IMR-90 (cell line): ENCODE measurements at places on chromosomes 2 and 18.
A peak's percentile ranks its signal among the peaks of the same experiment; 100 is the strongest.

GRCh38 chr2:233387667-233388528 lies 33.6 kb downstream of the DGKD start:
- peak; percentile 96 for DNase-seq
- H3K36me3 ChIP-seq = 0 out of 2 replicates have a peak, but pooled peaks cover 2% of the 10 kb centered on the region
- H3K4me3 ChIP-seq = 0 out of 2 replicates have a peak overlapping the region, but pooled peaks have one; percentile 2
- H3K27ac ChIP-seq = peak overlapping the region; percentile 85
- no peaks in the 10 kb centered on the region for H3K27me3 ChIP-seq

DNA sequence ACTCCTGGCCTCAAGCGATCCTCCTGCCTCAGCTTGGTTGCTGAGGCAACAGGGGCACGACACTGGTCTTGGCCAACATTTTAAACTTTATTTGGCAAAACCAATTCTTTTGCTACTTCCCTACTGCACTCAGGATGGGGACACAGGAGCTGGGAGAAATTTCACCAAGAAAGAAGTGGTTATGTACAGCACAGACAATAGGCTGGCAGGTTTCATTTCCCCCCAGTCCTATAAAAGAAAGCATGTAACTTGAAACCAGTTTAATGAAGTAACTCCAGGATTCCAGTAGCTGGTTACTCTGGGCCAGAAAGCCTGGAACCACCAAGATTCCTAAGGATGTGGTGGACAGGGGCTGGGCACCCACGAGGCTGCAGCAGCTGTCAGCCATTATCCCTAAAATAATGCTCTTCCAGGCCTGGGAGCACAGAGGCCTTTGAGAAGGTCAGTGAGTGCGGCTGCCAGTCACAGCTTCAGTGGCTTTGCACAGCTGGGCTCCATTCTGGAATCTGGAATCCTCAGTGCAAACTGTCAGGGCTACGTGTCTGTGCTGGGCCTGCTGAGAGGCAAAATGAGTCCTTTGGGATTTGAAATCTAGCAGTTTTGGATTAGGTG lies 142.3 kb upstream of the ITGA6 start:
- no peaks in the 10 kb centered on the region for H3K36me3 ChIP-seq
- peak; percentile 78 for DNase-seq
- no peak overlapping the region for H3K4me3 ChIP-seq
- peak overlapping the region; percentile 11 for H3K27ac ChIP-seq
- H3K27me3 ChIP-seq = no peaks in the 10 kb centered on the region

DNA sequence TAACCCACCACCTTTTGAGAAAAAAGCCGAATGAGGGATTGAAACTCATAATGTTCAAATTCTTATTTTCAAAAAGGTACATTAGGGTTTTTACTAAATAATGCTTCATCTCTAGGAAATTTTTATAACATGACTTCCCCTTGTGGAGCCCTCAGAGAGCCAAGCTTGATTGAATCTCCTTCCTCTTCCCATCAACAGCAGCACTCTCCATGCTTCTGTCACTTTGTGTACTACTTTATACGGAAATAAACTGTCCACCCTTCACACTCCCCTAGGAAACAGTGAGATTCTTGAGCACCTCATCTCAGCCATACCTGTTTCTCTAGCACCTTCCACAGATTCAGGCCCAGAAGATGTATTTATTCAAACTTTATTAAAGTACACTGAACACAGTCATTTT lies 51.8 kb downstream of the TFPI start:
- H3K27ac ChIP-seq = peak overlapping the region; percentile 9; the same call in 1 of the 2 replicates
- peaks cover 1% of the 10 kb centered on the region; the same call in 1 of the 2 replicates for H3K36me3 ChIP-seq
- no peak overlapping the region for H3K4me3 ChIP-seq
- H3K4me1 ChIP-seq = peaks cover 13% of the 10 kb centered on the region
- DNase-seq = no peak

- no peak overlapping the region for H3K4me3 ChIP-seq
- no peak for DNase-seq
- H3K36me3 ChIP-seq = no peaks in the 10 kb centered on the region
- peaks cover 7% of the 10 kb centered on the region; the same call in 1 of the 2 replicates for H3K4me1 ChIP-seq
- H3K27ac ChIP-seq = no peak overlapping the region
Measured at GRCh38 chr2:224084266-224084892, 45.3 kb upstream of the SERPINE2 start.

DNA sequence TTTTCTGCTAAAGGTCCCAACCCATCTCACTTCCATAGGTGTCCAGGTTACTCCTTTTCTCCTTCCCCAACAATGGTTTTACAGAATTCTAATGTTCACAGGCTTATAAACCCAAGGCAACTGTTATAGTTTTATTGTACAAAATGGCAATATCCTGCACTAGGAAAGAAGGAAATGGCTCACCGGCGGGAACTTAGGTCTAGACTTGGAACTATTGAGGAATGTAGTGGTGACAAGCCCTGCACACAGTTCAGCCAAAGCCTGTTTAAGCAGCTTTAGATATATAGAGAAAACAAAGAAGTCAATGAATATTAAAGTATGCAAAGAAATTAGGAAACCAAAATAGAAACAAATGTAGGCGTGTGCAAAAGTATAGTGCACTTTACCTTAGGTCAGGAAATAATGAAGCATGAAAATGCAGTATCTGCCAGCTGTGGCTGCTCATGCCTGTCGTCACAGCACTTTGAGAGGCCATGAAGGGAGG lies 22.7 kb upstream of the KCNG3 start:
- DNase-seq = no peak
- H3K4me3 ChIP-seq = no peak overlapping the region
- no peaks in the 10 kb centered on the region for H3K4me1 ChIP-seq
- H3K27ac ChIP-seq = no peak overlapping the region
- peaks cover 4% of the 10 kb centered on the region for H3K27me3 ChIP-seq
- H3K36me3 ChIP-seq = no peaks in the 10 kb centered on the region

- H3K4me1 ChIP-seq = peaks cover 10% of the 10 kb centered on the region
- H3K27me3 ChIP-seq = no peaks in the 10 kb centered on the region
- H3K27ac ChIP-seq = peak overlapping the region; percentile 8; the same call in 1 of the 2 replicates
- peak; percentile 21 for DNase-seq
- peaks cover 3% of the 10 kb centered on the region for H3K36me3 ChIP-seq
- H3K4me3 ChIP-seq = peak overlapping the region; percentile 87
Measured at GRCh38 chr2:96636551-96637171, 1.5 kb downstream of the KANSL3 start.

GRCh38 chr18:2905854-2906703 lies 59.3 kb downstream of the EMILIN2 start:
- H3K4me3 ChIP-seq = peak overlapping the region; percentile 35; the same call in 1 of the 2 replicates
- H3K27me3 ChIP-seq = peaks cover 43% of the 10 kb centered on the region
- DNase-seq = no peak
- no peak overlapping the region for H3K27ac ChIP-seq

DNA sequence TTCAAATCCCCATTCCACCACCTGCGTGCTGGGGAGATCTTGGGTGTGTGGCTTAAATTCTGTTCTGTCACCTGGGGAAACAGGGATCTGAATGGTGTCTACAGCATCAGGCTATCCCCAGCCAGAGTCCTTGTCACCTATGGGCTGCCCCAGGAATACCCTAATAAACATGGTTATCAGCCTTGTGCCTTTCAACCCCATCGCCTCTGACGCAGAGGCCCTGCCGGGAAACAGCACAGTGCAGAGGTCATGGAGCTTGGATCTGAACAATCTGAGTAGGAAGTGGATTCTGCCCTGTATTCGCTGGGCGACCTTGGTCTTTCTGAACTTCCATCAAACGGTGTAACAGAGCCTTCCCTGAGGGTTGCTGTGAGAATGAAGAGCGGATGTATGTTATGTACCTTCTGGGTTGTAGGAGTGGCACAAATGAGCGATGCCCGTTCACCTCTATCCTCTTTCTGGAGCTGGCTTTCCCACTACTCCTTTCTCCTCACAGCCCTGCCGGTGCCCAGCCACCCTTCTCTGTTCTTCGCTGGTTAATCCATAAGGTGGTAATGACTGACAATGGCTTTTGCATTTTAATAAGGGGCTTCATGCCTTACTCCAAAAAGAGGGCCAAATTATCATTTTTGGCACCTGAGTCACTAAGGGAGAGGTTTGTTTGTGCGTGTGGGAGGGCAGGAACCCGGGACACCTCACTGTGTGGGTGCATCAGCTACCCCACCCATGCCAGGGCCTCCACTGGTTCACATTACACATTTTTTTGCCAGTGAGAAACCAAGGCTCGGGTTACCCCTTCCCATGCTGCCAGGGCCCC lies 256.5 kb downstream of the MYCN start:
- H3K27me3 ChIP-seq = no peaks in the 10 kb centered on the region
- H3K4me1 ChIP-seq = no peaks in the 10 kb centered on the region
- DNase-seq = no peak
- no peak overlapping the region for H3K4me3 ChIP-seq
- H3K27ac ChIP-seq = no peak overlapping the region
- no peaks in the 10 kb centered on the region for H3K36me3 ChIP-seq

GRCh38 chr18:11785444-11786055 lies 65.7 kb upstream of the CHMP1B start:
- H3K4me1 ChIP-seq = peaks cover 11% of the 10 kb centered on the region; the same call in 1 of the 2 replicates
- no peak overlapping the region for H3K4me3 ChIP-seq
- H3K27ac ChIP-seq = no peak overlapping the region
- no peaks in the 10 kb centered on the region for H3K36me3 ChIP-seq

DNA sequence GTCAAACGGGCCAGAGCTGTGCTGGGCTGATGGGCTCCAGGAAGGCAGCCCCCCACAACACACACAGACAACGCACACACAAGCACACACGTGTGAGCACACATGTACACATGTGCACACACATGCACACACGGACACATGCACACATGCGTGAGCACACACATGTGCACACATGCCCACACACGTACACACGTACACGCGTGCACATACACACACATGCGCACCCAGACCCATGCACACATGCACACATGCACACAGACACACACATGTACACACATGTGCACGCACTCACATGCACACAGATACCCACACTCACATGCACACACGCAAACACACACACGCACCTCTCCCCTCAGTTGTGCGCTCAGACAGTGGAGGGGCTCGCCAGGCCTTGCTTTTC lies 31.2 kb upstream of the HPCAL1 start:
- H3K27ac ChIP-seq = no peak overlapping the region
- no peaks in the 10 kb centered on the region; the same call in 1 of the 2 replicates for H3K27me3 ChIP-seq
- no peaks in the 10 kb centered on the region for H3K4me1 ChIP-seq
- DNase-seq = no peak
- no peak overlapping the region for H3K4me3 ChIP-seq

DNA sequence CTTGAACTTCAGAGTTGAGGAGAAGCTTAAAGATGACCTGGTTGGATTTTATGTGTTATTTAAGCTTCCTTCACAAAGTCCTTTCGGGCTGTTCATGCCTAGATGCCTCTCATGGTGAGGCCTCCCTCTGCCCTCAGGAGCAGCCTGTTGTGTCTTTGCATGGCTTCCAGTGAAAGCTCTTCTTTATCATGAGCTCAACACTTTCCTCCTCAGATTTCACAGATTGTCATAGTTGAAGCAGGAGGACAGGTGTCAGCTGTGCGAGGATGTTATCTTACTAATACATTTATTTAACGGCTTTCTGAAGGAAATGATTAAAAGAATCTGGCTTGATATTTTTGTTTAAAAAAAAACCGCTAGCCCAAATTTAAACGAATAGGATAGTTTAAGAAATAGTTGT lies 48.8 kb upstream of the ITSN2 start:
- no peak overlapping the region for H3K27ac ChIP-seq
- no peak for DNase-seq
- H3K36me3 ChIP-seq = no peaks in the 10 kb centered on the region
- H3K4me1 ChIP-seq = no peaks in the 10 kb centered on the region; the same call in 1 of the 2 replicates
- no peak overlapping the region for H3K4me3 ChIP-seq
- H3K27me3 ChIP-seq = peaks cover 2% of the 10 kb centered on the region

DNA sequence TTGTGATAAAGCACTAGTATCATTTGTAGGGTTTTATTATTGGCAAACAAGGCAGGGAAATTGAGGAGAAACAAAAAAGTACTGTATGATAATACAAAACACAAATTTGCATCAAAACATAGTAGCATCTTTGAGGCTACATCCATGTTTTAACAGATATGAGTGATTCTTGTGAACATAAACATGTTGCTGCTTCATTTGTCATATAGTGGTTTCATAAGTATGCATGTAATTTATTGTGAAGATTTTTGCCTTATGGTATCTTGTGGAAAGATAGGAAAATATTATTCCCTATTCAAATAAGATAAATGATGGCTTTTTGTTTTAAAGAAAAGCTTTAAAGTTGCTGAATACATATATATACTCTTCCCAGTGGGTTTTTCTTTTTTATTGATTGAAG lies 60.3 kb downstream of the VRK2 start:
- peaks cover 7% of the 10 kb centered on the region for H3K4me1 ChIP-seq
- H3K27ac ChIP-seq = peak overlapping the region; percentile 46; the same call in 1 of the 2 replicates
- no peak overlapping the region for H3K4me3 ChIP-seq

- no peak overlapping the region for H3K4me3 ChIP-seq
- DNase-seq = no peak
- H3K36me3 ChIP-seq = no peaks in the 10 kb centered on the region
- H3K27me3 ChIP-seq = peaks cover 21% of the 10 kb centered on the region
- no peak overlapping the region for H3K27ac ChIP-seq
Measured at GRCh38 chr18:37481491-37481890, 84.1 kb downstream of the CELF4 start.

GRCh38 chr18:68035774-68036522 lies 519.4 kb upstream of the DSEL start:
- no peak overlapping the region for H3K4me3 ChIP-seq
- peak overlapping the region; percentile 62; the same call in 1 of the 2 replicates for H3K27ac ChIP-seq
- no peaks in the 10 kb centered on the region for H3K36me3 ChIP-seq
- peak; percentile 48 for DNase-seq
- H3K4me1 ChIP-seq = peaks cover 4% of the 10 kb centered on the region
- no peaks in the 10 kb centered on the region for H3K27me3 ChIP-seq

GRCh38 chr2:210922419-210922818 lies 366.0 kb downstream of the CPS1 start:
- no peaks in the 10 kb centered on the region for H3K27me3 ChIP-seq
- DNase-seq = no peak
- H3K36me3 ChIP-seq = no peaks in the 10 kb centered on the region
- H3K4me3 ChIP-seq = no peak overlapping the region
- H3K4me1 ChIP-seq = no peaks in the 10 kb centered on the region

GRCh38 chr2:24597181-24597870 lies 106.3 kb downstream of the NCOA1 start:
- no peaks in the 10 kb centered on the region for H3K36me3 ChIP-seq
- no peak overlapping the region for H3K4me3 ChIP-seq
- no peaks in the 10 kb centered on the region for H3K4me1 ChIP-seq
- H3K27ac ChIP-seq = no peak overlapping the region

DNA sequence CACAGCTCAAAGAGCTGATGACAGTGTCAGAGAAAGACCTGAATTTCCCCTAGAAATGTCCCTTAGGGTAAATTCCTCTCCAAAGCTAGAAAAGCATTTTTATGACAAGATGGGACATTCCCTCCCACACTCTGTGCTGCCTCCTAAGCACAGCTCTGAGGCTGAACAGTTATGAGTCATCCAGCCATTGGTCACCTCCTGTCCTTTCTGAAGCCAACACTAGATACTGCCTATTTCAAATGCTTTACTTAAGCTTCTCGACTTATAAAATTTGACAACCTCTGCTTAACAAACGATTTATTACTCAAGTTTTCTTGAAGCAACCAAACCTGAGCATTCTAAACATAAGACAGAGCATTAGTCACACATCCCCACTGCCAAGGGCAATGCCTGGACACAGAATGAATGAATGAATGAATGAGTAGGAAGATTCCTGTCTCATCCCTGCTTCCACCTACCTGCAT lies 35.4 kb downstream of the B4GALT6 start:
- no peaks in the 10 kb centered on the region for H3K36me3 ChIP-seq
- H3K27me3 ChIP-seq = no peaks in the 10 kb centered on the region
- peak; percentile 15 for DNase-seq
